ENCODE measurements at places on chromosomes 4 and X.
A peak's percentile ranks its signal among the peaks of the same experiment; 100 is the strongest.

DNA sequence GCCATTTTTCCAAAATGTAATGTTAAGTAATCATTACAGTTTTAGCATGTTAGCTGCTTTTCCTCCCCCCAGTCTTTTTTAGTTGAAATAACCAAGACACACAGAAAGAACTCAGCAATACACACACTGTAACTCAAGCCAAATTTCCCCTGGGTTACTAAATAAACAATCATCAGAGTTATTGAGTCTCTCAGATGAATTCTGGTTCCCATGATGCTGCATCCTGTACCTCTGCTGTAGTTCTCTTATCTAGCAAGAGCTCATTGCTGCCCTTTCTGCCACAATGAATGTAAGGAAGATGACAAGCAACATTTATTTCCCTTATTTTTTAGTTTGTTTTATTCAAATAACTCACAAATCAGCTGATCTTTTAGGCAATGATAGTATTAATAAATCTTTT, 185.1 kb downstream of the ARHGAP6 start:
- no peak for DNase-seq

DNA sequence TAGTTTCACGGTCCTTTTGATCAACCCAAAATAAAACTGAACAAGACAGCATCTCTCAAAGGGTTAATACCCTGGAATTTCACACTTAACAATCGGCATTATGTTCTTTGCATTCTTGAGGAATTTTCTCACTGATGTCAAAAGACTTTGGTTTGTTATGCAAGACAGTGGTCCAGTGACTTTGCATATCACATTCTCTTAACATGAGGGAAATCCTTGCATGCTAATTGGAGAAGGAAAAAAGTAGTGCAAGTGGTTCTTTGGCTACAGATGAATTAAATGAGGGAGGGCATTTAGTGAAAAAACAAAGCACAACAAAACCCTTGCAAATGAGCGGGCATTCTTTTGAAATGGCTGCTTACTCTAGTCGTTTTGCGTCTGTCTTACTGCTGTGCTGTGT, 105.1 kb upstream of the LIMCH1 start:
- peak; percentile 75 for DNase-seq

- DNase-seq = no peak
Observed at GRCh38 chr4:48645225-48645794, 134.8 kb downstream of the FRYL start.

DNA sequence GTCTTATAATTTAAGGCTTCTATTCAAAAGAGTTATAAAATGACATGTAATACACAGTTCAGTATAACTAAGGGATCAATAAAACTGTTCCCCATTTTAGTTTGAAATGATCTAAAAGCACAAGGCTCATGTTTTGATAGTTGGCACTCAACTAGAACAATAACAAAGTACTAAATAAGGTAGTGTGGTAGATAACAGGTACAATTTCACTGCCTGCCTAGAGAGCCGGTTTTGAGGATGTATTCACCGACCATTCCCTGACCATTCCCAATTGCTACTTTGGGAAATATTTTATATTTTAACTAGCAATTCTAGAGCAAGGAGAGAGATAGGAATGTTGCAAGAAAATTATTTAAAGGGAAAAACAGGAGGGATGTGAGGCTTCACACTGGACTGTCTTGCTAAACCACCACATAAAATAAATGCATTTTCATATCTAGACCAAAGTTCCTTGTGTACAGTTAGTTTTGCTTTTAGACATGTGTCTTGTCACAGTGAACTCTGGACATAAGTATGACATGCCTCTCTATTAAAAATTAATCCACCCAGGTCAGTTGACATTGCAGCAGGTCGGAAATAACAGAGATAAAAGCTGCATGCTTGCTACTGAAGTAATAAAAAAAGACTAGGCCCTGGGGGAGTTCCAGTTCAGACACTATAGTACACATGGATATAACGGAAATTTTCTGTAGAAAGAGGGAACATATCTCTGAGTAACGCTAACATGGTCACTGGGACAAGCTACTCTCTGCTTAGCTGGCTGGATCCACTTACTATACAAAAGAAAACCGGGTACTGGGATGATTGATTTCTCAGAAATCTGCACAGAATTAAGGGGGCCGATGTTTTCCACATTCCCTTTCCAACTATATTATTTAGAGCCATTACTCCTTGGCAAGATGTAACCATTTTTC, 56.3 kb upstream of the NAP1L5 start:
- DNase-seq = no peak

All from HS-5 (cell line).